IPS DF 6.9 (cell line): ENCODE measurements at places on chromosomes 5 and 9.

DNA sequence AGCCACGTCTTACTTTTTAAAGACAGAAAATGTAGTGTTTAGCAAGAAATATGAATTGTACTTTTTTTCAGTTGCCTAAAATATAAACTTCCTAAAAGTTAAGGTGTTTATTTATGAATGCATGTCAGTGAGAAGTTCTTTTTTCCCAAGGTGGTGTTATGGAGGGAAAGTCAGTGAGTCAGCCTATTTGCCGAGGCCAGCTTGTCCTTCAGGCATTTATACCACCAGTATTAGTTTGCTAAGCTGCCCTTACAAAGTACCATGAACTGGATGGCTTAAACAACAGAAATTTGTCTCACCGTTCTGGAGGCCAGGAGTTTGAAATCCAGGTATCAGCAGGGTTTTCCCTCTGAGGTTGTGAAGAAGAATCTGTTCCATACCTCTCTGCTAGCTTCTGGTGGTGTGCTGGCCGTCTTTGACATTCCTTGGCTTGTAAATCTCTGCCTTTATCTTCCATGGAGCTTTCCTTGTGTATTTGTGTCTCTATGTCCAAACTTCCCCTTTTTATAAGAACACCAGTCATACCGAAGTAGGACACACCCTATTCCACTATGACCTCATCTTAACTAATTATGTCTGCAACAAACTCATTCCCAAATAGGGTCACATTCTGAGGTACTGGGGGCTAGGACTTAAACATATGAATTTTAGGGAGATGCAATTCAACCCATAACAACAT, 38.4 kb downstream of the PRKACG start:
- DNase-seq, result no peak

DNA sequence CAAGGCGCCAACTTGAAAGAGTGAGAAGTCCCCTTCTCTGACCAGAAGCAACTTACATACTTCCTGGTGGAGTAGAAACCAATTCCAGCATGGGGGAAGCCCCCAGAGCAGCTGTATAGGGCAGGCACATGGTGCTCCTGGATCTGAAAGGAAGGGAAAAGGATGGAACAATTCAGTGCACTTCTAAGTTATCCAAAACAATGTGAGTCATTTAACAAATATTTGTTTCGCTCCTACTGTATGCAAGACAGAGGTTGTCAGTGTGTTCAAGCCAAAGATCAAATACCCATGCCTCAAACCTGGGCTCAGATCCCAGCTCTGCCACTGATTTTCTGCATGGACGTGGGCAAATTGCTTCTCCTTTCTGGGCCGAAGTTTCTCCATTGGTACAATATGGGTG, 67.1 kb downstream of the LHX2 start:
- DNase-seq, result no peak

DNA sequence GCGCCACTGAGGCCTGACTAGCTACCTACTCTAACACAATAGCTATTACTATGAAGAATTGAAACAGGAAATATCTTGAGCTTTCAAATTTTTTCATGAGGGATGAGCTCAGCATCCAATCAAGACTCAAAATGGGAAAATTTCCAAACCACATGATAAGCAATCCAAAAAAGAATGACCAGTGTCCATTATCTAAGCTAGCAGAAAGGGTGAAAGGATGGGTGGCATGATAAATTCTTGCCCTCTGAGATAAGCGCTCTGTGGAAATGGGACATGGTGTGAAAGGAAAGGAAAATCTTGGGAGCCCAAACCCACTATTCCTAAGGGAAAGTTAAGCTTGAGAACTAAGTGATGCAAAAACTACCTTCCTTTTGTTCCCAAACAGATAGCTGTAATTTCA, 170.2 kb upstream of the NREP start:
- DNase-seq, result no peak

DNA sequence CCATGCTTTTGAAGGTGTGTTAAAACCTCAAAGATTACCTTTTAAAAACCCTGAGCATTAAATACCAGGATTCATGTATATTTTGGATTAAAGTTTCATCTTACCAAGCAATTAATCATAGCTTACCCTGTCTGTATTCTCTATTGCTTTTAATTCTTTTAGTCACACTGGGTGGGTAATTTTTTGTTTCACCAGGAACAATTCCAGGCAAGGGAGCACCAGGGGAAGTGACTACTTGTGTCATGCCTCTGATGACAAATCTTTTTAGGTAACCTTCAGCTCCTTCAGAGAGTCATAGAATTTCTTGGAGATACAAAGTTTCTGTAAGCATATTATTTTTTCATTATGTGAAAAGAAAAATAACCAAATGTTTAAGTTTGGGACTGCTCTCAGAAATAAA, 33.4 kb upstream of the ANXA1 start:
- DNase-seq, result no peak

- no peak for DNase-seq
Measured at GRCh38 chr9:26524267-26524666, 368.3 kb downstream of the CAAP1 start.

DNA sequence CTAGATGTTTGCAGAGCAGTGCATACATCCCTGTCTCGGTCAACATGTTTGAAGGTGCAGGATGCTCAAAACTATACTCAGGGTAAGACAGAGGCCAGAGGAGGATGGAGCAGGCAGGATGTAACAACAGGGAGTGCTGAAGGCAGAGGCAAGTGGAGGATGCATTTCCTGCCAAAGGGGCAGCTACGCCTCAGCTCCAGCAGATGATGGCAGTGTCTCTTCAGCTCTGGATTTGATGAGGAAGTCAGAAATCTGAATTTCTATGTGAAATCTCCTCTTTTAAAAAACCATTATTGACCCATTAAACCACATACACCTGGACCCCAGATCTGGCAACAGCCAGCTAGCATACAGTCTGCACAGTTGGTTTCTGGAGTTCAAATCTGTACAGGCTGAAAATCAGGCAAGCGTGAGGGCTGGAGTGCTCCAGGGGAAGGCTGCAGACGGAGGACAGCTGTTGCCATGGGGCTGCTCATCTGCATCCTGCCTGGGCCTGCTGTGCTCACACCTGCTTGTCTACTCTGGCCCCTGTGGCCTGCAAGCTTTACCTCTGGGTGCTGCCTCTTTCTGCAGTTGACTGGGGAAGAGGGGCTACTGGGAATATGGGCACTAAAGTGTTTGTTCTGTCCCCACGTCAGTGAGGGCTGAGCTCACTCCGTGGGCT, 152.9 kb upstream of the SLC28A3 start:
- no peak for DNase-seq

- no peak for DNase-seq
Measured at GRCh38 chr9:122162415-122162814, 2.7 kb downstream of the MORN5 start.

GRCh38 chr5:18797222-18797621, 1163.0 kb downstream of the TAF11L14 start:
- no peak for DNase-seq

- peak; percentile 16 for DNase-seq
Measured at GRCh38 chr5:80055491-80056170, 20.5 kb downstream of the THBS4 start.

DNA sequence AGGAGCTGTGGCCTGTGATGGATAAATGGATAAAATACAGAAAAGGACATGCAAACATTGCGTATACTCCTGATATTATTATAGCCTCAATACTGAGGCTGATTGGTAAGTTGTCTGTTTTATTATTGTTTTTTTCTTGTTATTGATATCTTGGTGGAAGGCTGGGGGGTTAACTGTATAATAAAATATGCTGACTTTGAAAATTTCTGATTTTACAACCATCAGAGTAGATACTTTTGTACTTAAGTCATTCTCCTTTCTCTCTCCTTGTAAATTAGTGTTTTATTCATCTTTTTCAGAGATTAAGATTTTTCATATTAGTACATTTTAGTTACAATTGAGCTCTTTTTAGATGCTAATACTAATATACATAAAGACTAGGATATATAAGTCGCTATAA, 53.5 kb downstream of the ICE1 start:
- no peak for DNase-seq

DNA sequence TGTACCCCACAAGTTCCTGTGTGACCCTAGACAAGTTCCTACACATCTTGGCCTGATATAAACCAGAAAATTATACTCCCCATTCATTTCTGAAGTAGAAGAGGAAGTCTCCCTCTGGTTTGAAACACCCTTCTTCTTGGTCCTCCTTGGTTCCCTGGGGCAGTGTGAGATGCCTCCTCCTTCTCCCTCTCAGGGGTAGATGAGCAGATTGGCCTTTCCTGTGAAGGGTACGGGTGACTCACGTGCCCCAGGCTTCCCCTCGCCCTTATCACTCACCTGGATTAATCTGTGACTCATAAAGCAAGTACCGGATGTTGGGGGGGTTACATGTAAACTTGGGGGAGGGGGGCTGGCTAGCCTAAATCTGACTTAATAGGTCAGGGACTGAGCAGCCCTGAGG, 11.1 kb upstream of the AQP3 start:
- no peak for DNase-seq

DNA sequence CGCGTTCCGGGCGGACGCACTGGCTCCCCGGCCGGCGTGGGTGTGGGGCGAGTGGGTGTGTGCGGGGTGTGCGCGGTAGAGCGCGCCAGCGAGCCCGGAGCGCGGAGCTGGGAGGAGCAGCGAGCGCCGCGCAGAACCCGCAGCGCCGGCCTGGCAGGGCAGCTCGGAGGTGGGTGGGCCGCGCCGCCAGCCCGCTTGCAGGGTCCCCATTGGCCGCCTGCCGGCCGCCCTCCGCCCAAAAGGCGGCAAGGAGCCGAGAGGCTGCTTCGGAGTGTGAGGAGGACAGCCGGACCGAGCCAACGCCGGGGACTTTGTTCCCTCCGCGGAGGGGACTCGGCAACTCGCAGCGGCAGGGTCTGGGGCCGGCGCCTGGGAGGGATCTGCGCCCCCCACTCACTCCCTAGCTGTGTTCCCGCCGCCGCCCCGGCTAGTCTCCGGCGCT, at the start of gene DAPK1:
TSS of gene DAPK1 (plus strand) at position 264 of the 442 bp plus-strand sequence. CDS start 1,211 bp downstream, outside the sequence.
- DNase-seq, result peak; percentile 47

- DNase-seq, result no peak
Measured at GRCh38 chr5:161585798-161586197, 39.3 kb upstream of the GABRB2 start.

DNA sequence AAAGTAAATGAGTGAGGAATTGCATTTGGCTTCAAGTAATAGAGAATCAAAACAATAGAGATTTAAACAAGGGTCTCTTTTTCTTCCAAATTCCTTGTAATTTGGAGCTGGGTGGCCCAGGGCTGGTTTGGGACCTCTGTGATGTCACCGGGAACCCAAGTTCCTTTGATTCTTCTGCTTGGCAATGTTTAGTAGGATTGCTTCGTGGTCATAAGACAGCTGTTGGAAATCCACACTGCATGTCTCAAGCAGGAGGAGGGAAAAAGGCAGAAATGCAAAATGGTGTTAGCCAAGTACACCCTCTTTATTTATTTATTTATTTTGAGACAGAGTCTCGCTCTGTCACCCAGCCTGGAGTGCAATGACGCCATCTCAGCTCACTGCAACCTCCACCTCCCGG, 72.6 kb upstream of the IL12B start:
- no peak for DNase-seq

GRCh38 chr9:36358486-36358885, 41.6 kb downstream of the RNF38 start:
- no peak for DNase-seq

DNA sequence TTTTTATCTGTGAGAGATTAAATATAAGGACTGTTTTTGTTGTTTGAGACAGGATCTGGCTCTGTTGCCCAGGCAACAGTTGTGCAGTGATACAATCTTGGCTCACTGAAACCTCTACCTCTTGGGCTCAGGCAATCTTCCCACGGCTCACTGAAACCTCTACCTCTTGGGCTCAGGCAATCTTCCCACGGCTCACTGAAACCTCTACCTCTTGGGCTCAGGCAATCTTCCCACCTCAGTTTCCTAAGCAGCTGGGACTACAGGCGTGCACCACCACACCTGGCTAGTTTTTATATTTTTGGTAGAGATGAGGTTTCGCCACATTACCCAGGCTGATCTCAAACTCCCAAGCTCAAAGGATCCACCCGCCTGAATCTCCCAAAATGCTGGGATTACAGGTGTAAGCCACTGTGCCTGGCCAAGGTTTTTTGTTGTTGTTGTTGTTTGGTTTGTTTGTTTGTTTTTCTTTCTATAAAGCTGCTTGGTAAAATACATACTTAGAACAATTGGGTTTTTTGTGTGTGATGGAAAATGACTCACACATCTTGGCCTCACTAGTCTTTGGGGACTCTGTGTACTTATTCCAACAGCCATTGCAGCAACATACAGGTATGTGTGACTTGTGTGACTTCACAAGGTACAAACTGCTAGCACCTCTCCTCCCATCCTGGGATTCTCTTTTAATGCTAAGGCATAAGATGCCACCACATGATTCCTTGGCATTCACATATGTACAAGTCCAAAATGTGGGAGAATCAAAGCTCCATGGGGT, 36.5 kb upstream of the RASA1 start:
- no peak for DNase-seq

DNA sequence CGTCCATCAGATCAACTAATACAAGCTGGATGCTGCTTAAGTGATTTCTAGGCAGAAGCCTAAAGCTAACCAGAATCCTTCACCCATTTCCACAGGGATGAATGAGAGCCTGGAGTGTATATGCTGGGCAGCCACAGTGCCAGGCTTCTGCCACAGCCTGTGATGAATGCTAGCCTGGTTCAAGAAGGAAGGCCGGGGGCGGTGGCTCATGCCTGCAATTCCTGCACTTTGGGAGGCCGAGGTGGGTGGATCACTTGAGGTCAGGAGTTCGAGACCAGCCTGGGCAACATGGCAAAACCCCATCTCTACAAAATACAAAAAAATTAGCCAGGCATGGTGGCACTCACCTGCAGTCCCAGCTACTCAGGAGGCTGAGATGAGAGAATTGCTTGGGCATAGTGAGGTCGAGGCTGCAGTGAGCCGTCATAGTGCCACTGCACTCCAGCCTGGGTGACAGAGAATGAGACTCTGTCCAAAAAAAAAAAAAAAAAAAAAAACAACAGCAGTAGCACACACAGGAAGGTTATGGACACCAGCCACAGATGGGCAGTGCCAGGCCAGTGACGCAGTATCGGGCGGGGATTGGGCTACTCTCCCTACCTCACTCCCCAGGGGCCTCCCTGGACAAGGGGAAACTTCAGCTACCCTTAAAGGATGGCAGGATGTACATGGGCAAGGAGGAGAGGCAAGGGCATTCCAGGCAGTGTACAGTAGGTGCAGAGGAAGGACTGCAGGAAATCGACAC, 23.1 kb upstream of the HMCN2 start:
- DNase-seq, result no peak

GRCh38 chr9:109935406-109936087, 155.5 kb downstream of the PALM2AKAP2 start:
- no peak for DNase-seq

DNA sequence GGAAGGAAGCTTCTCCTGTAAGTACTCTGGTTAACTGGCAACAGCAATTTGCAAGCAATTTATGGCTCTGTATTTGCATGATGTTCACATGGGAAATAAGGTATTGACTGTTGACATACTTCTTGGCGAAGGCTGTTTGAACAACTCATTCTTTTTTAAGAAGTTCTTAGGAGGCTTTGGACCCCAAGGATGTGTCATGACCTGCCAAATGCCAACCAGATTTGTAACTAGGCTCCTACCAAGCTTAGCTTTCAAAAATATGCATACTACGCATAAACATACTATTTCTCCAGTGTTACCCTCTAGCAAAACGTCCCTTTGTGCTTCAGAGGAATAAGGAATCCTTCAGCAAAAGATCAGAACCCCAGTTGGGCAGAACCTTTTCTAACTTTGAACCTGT, 165.2 kb upstream of the MSX2 start:
- DNase-seq, result no peak
